ENCODE measurements at places on chromosomes 2 and 18.

DNA sequence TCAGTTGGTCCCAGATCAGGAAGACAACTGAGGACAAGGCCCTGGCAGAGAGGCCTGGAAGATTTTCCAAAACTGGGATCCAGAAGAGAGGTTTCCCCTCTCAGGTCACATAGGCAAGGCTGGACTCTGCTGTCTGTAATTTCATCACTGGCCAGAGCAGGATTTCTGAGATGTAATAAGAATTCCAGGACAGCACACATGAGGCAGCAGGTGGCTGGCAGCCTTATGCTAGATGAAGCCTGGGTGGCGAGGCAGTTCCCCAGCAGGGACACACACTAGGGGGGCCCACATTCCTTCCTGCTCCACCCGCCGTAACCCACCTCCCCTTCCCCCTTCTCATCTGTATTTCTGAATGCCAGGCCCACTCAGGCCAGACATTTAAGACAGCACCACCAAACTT is 98.6 kb downstream of the HNRNPLL start:
- no peak for DNase-seq

DNA sequence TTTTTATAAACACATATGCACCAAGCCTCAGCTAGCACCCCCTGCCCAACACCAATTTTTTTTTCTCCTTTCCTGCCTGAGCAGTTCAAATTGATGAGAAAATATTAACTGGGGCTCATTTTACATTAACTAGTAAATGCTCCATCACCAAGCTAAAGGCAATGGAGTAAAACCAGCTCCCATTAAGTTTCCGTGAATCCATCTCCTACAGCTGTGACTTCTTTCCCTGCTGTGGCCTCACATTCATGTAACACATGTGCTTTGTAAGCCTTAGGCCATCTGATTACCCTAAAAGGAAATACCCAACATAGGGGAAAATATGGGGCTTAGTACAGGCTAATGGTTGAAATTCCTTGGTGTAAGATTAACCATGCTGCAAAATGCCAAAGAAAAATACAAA is 60.8 kb downstream of the DNER start:
- no peak for DNase-seq

- DNase-seq, result no peak
Observed at GRCh38 chr2:1010415-1010930, 59.8 kb downstream of the SNTG2 start.

GRCh38 chr2:49111456-49111855 is 42.9 kb downstream of the FSHR start:
- no peak for DNase-seq

GRCh38 chr2:57869758-57870344 is 176.8 kb upstream of the VRK2 start:
- DNase-seq, result no peak

- no peak for DNase-seq
Observed at GRCh38 chr2:236744716-236745115, 175.1 kb downstream of the ACKR3 start.

- no peak for DNase-seq
Observed at GRCh38 chr2:17331636-17332035, 186.6 kb downstream of the RAD51AP2 start.

DNA sequence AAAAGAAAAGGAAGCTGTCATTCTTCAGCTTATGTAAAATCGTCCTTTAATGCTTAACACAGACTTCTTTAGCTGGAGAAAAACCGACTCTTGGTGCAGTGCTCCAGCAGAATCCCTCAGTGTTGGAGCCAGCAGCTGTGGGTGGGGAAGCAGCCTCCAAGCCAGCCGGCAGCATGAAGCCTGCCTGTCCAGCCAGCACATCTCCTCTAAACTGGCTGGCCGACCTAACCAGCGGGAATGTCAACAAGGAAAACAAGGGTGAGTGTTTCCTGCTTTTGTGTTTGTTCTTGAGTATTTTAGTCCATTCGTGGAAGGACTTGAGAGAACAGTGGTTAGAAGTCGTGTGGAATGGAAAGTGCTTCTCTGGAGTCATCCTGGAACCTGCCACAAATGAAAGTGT is 38.9 kb downstream of the KDM3A start:
- DNase-seq, result no peak

DNA sequence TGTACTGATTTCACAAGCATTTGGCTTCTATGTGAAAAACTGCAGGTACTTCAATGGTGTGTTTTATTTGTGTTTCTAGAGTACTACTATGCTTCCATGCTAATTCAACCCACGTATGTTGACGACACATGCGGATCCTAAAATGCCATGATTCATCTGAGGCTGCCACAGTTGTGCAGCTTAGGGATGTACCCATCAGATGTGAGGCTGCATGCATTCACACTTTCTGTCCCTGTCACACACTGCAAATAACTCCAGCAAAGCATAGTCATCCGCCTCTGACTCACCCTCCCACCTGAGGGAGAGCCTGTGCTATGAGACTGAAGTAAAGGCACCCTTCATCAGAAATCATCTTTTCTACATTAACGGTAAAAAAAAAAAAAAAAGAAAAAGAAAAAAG is 22.1 kb upstream of the SERTAD2 start:
- DNase-seq, result no peak

GRCh38 chr18:3151399-3152264 is 68.1 kb downstream of the MYOM1 start:
- DNase-seq, result no peak

DNA sequence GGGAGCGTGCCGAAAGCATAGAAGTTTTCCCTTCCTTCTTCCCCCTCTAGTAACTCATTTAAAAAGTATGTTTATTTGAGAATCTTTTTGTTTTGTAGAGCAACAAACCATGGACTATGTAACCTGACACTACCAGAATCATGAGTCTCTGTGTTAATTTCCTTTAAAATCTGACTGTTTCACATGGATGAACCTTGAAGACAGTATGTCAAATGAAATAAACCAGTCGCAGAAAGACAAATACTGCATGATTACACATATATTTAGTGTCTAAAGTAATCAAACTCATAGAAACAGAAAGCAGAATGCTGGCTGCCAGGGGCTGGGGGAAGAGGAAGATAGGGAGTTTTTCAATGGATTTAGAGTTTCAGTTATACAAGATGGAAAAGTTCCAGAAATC is 32.3 kb downstream of the PTPN2 start:
- no peak for DNase-seq

DNA sequence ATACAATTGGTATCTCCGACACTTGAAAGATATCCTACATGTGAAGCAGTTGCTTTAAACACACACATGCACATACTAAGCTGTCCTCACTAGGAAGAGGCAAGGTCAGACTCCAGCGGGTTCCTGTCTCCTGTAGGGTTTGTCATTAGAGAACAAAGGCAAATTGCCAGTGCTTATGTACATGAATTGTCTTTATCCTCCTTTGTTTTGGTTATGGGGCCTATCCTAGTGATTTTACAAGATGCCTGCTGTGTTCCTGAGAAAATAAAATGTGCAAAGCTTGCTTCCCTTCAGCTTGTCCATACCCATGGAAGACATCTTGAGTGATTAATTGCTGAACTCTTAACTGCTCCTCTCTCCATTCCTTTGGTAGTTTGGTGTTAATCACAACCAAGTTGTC is 86.7 kb upstream of the SLC39A10 start:
- no peak for DNase-seq

DNA sequence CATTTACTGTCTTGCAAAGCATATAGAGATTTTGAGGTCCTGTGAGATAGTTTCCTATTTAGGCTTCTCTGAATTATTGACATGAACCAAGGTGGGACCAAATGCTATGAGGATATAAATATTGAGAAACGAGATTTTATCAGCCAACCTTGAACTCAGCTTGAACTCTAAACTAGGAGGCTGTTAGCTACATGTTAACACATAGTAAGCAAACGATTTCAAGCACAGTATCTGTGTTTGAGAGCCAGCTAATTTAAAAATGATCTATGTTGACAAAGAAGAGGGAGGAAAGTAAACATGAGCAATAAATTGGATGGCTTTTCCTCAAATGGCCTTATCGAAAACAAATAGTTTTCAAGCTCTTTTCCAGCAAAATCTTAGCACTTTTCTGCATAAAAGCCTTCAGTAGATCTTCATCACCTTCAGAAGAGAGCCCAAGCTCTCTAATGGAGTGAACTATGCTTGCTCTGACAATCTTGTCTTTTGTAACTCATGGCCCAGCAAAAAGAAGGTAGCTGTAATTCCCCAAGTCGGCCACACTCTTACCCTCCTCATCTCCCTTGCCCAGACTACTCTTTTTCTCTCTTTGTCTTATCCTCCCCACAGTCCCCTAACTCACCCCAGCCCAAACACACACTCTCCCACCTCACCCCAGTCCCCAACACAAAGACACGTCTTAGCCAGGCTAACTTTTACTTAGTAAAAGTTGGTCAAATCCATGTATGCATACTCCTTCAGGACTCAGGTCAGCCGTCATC is 14.7 kb downstream of the CD28 start:
- no peak for DNase-seq

- no peak for DNase-seq
Observed at GRCh38 chr2:35082072-35082471, 1273.5 kb upstream of the CRIM1 start.

DNA sequence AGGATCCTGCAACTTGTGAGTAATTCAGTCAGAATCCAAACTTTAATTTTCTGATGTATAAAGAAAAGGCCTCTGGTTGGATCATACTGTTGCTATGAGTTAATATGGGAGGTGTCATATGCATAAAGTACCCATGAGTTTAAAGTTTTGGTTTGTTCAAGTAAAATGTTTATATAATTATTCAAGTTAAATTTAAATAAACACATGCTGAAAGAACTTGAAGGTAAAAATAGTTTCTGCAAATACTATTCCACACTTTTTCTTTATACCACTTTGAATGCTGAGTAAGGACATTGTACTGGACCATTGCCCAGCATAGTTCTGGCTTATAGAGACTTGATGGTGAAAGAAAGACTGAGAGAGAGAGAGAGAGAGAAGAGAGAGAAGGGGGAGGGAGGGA is 30.7 kb downstream of the PKP4 start:
- no peak for DNase-seq

DNA sequence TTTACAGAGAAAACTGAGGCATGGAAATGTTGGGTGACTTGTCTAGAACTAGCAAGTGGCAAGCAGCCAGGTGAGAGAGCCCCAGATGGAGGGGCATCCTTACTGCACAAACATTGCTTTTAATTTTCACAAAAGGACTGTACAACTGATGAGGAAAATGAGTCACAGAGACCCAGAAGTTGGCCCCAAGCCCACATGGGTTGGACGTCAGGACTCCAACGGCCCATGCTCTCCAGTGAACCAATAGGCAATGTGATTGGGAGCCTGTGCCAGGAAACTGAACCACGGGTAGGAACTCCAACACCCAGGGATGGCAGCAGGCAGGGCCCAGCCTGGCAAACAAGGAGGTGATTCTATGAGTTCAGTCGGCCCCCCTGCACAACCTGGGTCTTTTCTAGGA is 50.8 kb downstream of the PID1 start:
- no peak for DNase-seq

GRCh38 chr2:235713189-235713588 is 219.3 kb downstream of the AGAP1 start:
- DNase-seq, result no peak

DNA sequence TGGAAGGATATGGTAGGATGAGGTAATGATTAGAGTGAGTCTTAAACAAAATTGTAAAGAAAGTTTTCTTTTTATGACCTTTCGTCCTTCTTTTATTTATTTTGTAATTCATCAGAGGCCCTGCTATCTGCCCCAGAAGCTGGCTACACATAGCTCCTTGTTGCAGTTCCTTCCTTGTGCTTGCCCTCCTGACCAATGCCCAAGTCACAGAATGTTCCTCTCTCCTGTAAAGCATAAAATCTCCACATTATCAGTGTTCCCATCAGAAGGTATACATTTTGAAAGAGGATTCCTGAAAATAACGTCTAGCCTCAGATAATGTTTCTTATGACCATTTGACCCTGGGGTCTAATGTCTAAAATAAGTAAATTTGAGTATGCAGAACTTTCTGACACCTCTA is 78.3 kb downstream of the RND3 start:
- DNase-seq, result no peak

GRCh38 chr18:55179425-55179824 is 220.2 kb upstream of the CCDC68 start:
- DNase-seq, result no peak

DNA sequence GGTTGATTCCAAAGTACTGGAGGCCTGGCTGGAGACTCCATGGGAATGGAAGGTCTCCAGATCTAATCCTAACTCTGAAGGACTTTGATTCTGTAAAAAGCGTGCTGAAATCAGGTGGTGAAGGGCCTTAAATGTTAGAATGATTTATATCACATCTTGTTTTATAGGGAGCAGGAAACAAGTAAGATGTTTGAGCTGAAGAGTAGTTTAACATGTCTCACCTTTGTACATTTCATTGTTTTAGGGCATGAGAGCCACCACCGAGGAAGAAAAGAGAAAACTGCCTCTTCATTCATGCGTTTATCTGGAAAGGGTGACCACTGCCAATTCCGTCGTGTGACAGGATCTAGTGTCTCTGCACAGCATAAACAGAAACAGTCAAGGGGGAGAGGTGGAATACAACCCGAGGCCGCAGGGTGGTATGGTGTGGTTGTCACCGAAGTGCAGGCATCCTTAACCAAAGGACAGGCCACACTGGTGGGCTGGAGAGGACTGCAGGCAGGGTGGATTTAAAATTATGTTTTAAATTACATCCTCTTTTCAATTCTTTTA is 445.3 kb downstream of the SLC4A3 start:
- DNase-seq, result no peak

Measured in stimulated activated effector memory CD8-positive, alpha-beta T cell treated with anti-CD3 and anti-CD28 coated beads, Interleukin-12 subunit alpha, Interleukin-12 subunit beta, amount 100 ng/mL, for 72 hours (primary cell).